ENCODE measurements at places on chromosomes 16 and 17.
A peak's percentile ranks its signal among the peaks of the same experiment; 100 is the strongest.

DNA sequence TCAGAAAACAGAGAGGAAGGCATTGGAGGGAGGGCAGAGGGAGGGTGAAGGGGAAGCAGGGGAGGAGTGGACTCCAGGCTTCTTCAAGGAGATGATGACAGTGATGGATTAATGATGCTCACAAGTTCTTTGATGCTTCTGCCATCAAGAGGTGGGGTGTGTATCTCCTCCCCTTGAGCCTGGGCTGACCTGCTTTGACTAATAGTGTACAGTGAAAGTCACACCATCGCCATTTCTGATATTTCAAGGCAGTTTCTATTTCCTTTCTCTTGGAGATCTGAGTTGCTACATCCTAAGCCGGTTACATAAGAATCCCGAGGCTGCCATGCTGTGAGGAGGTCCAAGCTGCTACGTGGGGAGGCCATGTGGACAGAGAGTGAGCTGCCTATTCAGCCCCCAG, 312.5 kb downstream of the MAF start:
- peak; percentile 21 for DNase-seq

DNA sequence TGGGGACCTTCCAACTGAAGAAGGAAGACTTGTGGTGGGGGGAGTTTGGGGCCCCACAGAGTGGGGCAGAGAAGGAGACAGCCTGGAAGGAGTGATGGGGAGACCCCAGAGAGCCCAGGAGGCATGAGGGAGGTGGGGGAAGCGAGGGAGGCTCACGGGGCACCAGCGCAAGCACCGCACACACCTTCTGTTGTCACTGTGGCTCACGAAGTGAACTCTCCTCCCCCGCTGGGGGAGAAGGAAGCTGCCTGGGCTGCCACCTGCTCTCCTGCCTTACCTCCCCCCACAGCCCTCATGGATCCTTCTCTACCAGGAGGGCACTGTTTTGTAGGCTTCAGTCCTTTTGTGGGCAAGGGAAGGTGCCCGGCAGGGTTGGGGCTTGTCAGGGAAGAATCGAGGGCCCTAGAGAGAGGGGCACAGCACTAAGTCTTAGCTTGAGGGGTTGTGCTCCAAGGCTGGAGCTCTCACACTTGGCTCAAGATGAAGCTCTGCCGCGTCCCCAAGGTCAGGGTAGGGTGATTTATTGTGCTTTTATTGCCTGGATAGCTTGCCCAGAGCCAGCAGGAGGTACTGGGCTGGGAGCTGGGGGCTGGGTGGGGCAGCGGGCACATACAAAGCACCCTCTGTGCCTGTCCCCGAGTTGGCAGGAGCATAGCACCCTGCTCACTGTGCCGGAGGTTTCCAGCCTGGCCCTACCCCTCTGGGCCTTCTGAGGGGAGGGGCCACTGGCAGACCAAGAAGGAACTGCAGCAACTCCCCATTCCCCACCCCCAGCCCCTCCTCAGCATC, 4.6 kb upstream of the STARD3 start:
- DNase-seq: peak; percentile 86

DNA sequence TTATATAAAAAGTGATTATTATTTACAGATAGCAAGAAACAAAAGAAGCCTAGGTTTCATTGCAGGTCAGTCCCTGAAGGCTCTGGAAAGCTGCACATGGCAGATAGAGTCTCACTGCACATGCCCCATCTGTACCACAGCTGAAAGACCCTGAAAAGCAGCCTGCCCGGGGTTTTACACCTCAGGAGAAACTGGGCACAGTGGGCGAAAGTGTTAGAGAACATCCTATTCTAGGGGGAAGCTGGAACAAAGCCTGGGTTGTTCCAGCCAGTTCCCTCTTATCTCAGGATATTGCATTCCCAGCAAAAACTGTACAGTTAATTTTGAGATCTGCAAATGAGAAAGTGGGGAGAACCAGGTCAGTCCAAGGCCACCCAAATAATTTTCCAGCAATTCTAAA, 419.7 kb downstream of the CNTNAP4 start:
- DNase-seq: no peak

- DNase-seq: no peak
These were observed 339.0 kb downstream of the MAF start for GRCh38 chr16:79261481-79261940.

DNA sequence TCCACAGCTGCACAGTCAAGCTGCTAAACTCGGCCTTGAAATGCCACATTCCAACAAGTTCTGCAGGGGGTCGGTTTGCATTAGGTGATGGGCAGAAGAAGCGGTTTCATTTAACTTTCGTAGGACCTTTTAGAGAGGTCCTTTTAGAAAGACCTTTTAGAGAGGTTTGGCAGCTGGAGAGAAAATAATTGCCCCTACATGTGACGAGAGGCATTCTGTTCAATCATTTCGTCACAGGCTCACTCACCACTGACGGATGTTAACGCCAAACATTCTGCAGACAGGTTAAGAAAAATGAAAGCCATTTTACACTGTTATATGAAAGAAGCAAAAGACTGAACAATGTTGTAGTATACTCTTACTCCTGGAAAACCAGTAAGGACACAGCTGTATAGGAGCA, 76.5 kb upstream of the ZNF423 start:
- no peak for DNase-seq

GRCh38 chr17:13626703-13627102, 25.0 kb upstream of the HS3ST3A1 start:
- DNase-seq: no peak

DNA sequence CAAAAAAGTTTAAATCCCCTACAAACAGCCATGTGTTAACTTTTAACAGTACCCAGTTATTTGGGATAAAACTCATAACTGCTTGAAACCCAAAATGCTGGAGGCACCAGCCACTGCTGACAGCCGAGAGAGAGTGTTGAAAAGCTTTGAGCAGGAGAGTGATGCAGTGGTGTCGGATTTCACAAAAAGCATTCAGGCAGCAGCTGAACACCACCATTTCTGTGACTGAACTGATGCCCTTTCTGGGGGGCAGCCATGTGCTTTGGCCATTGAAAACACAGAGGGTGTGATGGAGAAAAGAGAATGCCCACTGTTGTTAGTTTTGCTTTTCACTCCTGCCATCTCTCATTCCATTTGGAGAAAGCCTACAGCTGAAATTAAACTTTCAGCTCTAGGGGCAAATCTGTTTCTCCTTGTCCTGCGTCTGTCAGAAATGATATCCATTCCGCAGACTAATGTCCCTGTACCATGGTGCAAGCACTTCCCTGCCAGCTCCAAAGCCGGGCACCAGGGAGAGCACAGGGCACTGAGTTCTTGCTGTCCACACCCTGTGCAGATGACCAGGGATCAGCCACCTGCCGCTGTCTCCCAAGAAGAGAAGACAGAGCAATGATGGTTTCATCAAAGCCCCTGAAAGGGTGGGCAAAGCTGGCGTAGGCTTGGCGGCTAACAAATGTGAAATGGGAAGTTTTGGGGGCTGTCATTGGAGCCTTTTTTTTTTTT, 16.6 kb upstream of the MLYCD start:
- DNase-seq: no peak

DNA sequence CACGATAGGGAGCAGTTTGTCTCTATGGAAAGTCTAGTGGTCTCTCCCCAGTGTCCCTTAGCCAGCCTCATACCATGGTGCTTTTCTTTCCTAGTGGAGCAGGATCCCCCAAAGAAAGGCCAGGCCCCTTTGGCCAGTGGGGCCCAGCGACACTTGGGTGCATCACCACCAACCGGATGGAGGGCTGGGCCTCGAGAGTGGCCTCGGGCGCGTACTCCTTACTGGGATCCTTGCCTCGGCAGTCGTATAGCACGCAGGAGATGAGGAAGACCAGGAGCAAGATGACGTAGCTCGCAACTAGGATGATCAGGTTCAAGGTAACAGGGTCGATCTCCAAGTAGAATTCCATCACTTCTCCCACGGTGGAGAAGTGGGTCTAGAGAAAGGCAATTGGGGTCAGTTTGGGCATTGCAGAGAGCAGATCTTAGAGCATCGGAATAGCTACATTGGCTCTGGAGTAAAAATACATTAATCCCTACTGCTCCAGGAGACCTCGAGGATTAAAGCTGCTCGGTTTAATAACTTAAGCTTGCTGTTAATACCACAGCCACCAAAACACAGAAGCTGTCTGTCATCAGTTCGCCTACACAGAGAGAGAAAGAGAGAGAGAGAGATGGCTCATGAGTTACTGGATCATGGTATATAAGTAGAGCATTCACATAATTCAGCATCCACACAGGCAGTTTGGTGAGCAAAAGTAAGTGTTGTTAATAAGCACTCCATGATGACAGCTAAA, at the start of gene SMIM36:
Gene SMIM36, minus strand, starts transcription at position 467 of the 736 bp plus-strand sequence.
- DNase-seq: no peak

GRCh38 chr16:30603945-30604315, 6.3 kb downstream of the ZNF689 start:
- no peak for DNase-seq

DNA sequence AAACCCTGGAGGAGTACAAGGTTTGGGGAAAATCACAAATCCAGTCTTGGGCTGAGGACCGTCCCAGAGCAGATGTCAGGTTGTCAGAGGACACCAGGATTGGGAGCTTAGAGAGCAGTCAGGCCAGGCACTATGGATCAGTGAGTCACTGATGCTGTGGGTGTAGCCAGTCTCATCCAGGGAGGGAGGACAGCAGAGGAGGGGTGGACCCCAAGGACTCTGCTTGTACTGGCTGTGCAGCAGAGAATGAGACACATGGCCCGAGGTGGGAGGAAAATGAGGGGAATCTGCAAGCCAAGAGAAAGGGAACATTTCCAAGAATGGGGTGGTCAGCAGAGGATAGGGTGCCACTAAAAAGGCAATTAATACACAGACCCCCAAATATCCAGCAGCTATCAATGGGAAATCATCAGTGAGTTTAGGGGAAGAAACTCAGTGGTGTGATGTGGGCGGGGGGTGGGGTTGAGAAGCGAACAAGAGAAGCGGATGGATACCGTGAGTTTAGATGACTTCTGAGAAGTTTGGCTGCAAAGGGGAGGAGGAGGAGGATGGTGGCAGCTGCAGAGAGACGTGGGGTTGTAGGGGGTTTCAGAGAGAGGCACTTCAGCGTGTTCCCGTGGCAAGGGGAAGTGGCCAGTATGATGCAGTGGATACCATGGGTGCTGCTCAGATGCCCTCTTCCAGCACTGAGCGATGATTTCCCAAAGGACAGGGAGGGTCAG, 43.9 kb downstream of the ARHGAP27 start:
- DNase-seq: no peak

DNA sequence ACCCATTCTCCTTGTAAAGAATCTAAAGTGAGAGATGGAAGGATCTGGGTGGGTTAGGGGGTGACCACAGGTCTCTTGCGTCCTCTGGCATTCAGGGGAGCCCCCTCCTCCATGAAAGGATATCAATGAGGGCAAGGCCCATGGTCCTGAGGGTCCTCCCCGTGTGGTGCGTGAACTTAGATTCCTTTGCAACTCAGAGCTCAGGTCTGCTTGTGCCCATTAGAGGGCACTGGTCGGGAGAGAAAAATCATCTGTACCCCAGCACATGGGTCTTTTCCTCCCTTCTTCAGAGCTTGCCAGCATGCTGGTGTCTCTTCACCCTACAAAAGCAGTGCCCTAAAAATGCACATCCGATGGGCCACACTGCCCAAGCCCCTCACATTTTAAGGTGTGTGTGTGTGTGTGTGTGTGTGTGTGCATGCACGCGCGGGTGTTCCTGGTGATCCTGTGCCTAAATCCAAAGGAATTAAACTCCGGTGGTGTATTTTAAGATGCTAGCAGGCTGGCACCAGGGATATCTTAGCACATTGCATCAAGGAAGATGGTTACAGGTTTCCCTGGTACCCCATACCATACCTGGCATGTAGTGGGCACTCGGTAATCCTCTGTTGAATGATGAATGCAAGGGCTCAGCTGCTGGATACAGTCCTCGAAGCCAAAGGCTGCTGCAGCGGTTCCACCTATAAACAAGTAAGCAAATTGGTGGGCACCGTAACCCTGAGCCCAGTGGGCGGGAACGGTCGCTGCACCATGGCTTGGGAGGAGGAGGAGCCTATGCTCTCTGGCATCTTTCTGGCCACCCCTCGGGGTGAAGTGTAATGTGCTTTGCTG, 4.7 kb downstream of the C1QTNF1 start:
- DNase-seq: no peak

DNA sequence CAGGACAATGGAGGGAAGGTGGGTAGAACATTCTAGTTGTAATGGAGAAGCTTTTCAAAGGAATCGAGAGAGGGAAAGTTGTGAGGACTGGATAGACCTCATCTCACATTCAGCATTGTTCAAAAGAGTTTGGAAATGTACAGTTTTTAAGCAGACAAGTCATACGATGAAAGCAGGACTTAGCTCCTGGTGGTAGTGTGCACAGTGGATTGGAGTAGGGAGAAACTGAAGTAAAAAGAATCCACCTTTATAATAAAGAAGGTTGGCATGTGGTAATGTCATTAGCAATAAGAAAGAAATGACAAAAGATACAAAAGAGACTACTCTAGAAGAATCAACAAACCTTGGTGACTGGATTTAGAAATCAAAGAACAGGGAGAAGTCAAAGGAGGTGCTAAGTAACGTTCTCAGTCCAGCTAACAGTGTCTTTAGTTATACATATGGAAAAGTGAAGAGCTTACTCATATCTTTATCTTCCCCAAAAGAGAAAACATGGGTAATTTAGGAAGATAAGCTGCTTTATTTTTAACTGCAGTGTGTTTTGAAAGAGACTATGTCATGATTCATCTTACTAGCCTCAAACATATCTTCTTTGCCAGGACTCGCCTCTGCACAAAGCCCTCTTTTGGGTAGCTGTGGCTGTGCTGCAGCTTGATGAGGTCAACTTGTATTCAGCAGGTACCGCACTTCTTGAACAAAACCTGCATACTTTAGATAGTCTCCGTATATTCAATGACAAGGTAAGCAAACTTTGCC, 18.7 kb upstream of the EVI2A start:
- no peak for DNase-seq

- DNase-seq: no peak
These were observed 57.1 kb downstream of the HAPSTR1 start for GRCh38 chr16:9148374-9149015.

DNA sequence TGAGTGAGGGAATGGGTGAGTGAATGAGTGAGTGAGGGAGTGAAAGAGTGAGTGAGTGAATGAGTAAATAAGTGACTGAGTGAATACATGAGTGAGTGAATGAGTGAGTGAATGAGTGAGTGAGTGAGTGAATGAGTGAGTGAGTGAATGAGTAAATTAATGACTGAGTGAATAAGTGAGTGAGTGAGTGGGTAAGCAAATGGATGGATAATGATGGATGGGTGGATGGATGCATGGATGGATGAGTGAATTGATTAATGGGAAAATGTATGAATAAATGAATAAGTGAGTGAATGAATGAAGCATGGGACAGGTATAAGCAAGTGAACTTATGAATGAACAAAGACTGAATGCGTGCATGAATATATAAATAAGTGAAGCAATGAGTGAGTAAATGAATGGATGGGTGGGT, 25.4 kb downstream of the TMEM114 start:
- DNase-seq: no peak

GRCh38 chr16:13561291-13562070, 358.5 kb upstream of the ERCC4 start:
- no peak for DNase-seq
